ENCODE measurements at places on chromosomes 5 and 9. TPM values are rescaled to one million over a fixed set of nuclear protein-coding genes. Genes with fewer than 3 reads are reported as not detected.

ZNF618 gene
- 23.3 TPM for total RNA-seq

JAKMIP2 gene
- not detected for total RNA-seq

DBH gene
- not detected for total RNA-seq

GFI1B gene
- total RNA-seq: not detected

CMBL gene
- 7.6 TPM for total RNA-seq

CYLC2 gene
- not detected for total RNA-seq

CARD6 gene
- total RNA-seq: 18.3 TPM

Data from bladder microvascular endothelial cell (primary cell).